Lung (tissue), 17 donors: ENCODE measurements at places on chromosomes 12 and 14. TPM values are rescaled to one million over a fixed set of nuclear protein-coding genes. Genes with fewer than 3 reads are reported as not detected.

Gene RPAP3
- 9.5 TPM for polyA plus RNA-seq

DNA sequence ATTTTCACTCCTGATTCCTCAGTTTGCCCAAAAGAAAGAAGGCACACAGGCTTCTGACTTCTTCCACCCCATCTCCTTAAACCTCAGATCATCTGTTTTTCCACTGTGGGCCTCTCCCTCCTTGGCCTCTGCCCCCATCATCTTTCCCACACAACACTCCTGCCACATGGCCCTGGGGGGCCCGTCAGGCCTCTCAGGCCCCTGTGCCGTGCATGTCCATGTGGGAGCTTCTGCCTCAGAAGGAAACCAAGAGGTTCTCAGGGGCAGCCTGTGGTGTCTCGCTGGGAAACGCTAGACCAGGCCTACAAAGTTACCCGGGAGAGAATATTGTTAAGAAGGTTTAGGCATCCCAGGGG lies 8.0 kb downstream of the KLHL33 start:
- DNase-seq = no peak

GRCh38 chr12:92649511-92650227 lies 53.1 kb upstream of the PLEKHG7 start:
- DNase-seq = peak; percentile 92

DNA sequence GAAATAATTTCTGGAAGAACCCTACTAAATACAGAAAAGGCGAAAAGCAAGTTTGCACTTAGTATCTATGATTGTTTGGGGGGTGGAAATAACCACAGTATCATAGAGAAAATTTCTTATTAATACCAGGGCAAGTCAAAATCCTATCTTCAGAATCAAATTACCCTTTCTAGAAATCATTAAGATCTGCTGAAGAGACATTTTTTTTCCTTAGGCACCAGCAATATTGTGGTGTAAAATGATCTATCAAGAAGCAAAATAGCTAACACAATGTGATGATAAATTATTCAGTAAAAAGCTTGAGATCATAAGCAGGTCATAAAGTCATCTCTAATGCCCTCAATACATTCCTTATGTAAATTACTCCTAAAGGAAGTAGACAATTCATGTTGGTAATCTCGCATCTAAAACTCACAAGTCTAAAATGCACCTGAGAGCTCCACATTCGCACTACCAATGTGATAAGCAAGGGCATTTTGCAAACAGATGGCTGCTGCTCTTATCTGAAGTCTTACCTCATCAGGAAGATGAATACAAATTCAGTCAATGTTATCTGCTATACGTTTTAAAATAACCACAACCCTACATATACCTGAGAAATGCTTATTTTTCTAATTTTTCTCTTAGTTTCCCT lies 14.6 kb downstream of the HEATR5A start:
- DNase-seq = no peak

GRCh38 chr12:80867941-80868340 lies 69.8 kb downstream of the LIN7A start:
- no peak for DNase-seq

Gene FLVCR2
- 4.7 TPM for polyA plus RNA-seq

GRCh38 chr14:58584383-58584782 lies 53.4 kb upstream of the DACT1 start:
- DNase-seq = no peak

Gene TSPAN11
- polyA plus RNA-seq = 2.6 TPM

- peak; percentile 91 for DNase-seq
Measured at GRCh38 chr14:64764641-64765520, 60.7 kb downstream of the PLEKHG3 start.

DNA sequence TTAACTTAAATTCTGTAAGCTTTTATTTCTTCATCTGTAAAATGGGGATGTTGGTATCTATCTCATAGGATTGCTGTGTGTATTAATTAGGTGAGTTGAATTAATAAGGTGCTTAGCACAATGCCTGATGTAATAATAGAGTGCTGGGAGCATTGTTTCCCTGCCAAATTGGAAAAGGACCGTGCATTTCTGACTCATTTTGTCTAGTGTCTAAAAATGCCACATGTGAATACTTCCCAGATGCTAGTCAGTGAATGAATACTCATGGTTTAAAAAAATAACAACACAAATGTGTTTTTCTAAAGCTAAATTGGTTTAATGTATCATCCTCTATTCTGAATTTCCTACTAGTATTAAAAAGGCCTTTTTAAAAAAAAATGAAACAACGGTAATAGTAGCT lies 45.4 kb upstream of the NEDD1 start:
- DNase-seq = no peak

DNA sequence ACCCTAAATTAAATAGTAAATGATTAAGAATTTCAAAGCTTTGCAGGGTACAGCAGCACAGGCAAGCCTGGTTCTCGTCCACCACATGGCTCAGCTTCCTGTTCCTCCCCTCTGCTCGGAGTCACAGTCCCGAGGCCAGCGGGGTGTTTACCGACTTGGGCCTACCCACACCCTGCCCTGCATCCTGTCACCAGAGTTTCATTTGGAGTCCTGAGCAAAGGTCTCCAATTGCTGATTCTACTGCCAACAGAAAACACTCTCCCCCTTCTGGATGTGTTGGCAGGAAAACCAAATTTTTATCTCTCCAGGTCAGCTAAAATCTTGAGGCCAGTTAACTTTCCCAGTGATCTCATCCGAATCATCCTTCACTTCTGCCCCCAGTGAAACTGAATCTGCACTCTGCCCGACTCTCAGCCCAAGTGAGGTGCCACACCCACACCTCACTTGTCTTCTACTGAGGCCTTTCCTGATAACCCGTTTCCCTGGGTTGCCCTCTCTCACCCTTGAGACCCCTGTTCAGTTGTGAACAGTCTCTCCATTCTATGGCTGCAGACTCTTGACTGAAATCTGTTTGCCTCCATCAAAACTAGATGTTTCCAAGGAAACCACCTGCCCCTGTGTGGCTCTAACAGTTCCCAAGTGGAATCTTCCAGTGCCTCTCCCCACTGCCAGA lies 71.2 kb downstream of the VCPKMT start:
- peak; percentile 46 for DNase-seq

Gene CAPZA3
- polyA plus RNA-seq = not detected

- DNase-seq = peak; percentile 15
Measured at GRCh38 chr14:93160353-93160801, 24.3 kb downstream of the MOAP1 start.

Gene LPAR5
- polyA plus RNA-seq = 1.2 TPM

Gene METAP2
- 49.1 TPM for polyA plus RNA-seq

Gene CCDC184
- polyA plus RNA-seq = 0.63 TPM

DNA sequence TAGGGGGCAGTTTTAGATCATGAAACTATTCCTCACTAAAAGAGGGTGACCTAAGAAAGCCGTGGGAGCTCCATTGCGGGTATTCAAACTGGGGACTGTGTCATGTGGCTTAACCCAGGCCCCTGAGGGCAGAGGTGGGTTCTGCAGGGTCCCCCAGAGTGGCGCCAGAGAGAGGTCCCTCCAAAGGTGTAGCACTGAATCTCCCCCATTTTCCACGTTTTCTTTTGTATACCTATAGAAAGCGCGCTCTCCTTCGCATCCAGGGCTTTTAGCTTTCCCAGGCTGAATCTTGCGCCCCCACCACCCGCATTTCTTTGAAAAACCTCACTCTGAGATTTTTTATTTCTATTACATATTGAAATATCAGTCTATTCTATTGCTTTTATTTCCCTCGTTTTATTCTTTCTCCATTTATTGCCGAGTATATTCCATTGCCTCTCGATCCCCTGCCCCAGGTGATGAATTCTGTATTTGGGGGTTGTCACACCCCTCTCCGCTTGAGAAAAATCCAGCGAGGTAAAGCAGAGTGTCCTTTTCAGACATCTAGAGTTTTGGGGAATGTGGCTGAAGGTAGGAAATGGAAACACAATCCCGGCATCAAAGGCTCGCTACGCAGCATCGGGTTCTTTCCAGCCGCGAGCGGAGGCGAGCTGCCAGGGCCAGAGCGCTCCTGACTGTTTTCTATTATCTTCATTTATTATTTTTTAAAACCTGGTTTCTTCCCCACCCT lies 870 bp upstream of the HOXC13 start:
- DNase-seq = peak; percentile 4

- peak; percentile 49 for DNase-seq
Measured at GRCh38 chr12:11622876-11623281, 26.6 kb upstream of the ETV6 start.

DNA sequence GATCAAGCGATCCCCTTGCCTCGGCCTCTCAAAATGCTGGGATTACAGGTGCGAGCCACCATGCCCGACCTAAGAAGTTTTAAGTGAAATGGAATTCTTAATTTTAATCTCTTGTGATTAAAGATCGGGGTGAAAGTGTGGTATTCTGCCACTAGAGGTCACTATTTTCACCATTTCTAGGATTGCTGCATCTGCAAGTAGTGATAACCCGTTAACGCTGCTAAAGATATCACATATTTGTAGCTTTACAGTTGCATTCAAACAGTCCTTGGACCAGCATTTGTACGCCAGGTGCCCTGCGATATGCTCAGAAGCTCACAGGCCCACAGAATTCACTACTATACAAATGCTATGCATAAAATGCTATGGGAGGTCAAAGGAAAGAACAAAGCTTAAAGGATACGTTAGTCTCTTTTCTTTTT lies 19.3 kb downstream of the CCDC62 start:
- peak; percentile 72 for DNase-seq

GRCh38 chr14:105525326-105525725 lies 1.1 kb upstream of the TMEM121 start:
- DNase-seq = no peak

Gene FAM222A
- polyA plus RNA-seq = 0.81 TPM

Gene OR11G2
- not detected for polyA plus RNA-seq

- DNase-seq = no peak
Measured at GRCh38 chr14:83870546-83871270, 1659.2 kb upstream of the FLRT2 start.

Gene ARHGEF25
- polyA plus RNA-seq = 10.4 TPM
